ENCODE measurements at places on chromosomes 13 and 19.

DNA sequence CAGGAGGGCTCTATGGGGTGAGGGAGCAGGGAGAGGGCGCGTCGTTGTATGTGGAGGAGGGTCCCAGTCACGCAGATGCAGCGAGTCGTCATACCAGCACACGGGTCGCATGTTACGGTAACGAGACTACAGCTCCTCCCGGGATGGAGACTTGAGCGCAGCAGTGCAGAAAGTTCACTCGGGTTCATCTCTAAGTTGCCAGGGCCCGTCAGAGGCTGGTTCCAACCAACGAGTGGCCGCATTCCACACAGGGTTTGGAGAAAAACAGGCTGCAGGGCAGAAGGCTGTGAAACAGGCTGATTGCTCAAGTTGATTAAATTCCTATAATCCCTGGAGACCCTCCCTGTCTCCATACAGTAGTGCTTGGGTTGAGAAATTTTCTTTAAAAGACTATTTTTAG lies 21.9 kb upstream of the TTYH1 start:
- no peak for DNase-seq

GRCh38 chr19:58150328-58150921 lies at the start of gene ZNF329:
Gene ZNF329, minus strand, starts transcription at chr19:58150789. Its CDS starts 21,286 bp downstream, at chr19:58129503.
- peak; percentile 75 for DNase-seq

DNA sequence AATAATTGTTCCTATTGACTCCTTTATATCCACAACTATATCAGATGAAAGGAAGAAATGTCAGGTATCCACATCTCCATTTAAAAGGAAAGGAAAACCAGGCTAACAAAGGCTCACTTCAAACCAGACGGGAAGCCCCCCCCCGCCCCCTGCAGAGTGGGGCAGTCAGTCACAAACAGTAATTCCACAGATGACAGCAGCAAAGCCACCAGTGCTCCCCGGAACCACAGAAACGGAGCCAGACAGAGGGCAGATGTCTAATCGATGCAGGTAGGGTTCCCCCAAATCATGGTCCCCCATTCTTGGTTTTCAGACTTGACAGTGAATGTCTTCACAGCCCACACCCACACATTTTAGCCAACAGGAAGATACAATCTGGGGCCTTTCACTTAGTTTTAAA lies 100.8 kb downstream of the STK24 start:
- no peak for DNase-seq

DNA sequence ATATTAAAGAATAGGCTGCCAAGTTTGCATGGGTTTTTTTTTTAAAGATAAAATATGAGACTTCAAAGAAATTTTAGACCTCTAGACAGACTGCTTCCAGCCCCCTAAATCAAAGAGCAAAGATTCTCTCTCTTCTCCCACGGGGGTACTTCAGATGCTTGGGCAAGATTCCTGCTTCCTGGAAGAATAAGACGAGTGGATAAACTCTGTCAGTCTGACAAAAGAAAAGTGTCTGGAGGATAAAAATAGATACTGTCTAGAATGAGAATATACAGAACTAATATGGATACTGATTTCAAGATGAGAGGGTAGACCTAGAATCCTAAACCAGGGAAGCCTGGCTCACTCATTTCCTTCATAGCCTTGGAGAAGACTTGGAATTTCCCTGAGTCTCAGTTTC lies 435.1 kb downstream of the FOXO1 start:
- DNase-seq, result no peak

GRCh38 chr13:110106726-110107125 lies 200.2 kb downstream of the COL4A1 start:
- peak; percentile 76 for DNase-seq

All from foreskin fibroblast (primary cell).